ENCODE measurements at places on chromosomes 2 and 18. TPM values are rescaled to one million over a fixed set of nuclear protein-coding genes. Genes with fewer than 3 reads are reported as not detected.

Gene GPR45
- not detected for total RNA-seq

Gene IL36G
- not detected for total RNA-seq

Gene ITM2C
- total RNA-seq = 2.7 TPM

DNA sequence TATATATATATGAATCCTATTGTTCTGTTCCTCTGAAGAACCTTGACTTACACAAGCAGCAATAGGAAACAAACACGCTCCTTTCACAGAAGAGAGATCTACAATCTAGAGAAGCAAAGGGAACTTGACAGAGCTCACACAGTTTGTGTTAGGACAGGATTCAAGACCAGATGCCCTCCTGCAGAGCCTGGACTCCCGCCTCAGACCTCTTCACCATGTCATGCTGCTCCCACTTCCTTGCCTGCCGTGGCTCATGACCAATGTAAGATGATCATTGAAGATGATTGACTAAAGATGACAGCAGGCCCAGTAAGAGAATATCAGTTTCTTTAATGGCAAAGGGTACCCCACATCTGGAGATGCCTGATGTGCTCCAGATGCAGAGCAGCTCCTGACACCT lies 111.2 kb upstream of the AGAP1 start:
- DNase-seq = no peak
- H3K36me3 ChIP-seq = no peaks in the 10 kb centered on the region
- H3K4me3 ChIP-seq = no peak overlapping the region
- H3K4me1 ChIP-seq = peaks cover 6% of the 10 kb centered on the region
- H3K27me3 ChIP-seq = peaks cover 31% of the 10 kb centered on the region

GRCh38 chr18:5144629-5145028 lies 52.4 kb downstream of the AKAIN1 start:
- DNase-seq = no peak
- H3K4me1 ChIP-seq = no peaks in the 10 kb centered on the region
- no peaks in the 10 kb centered on the region for H3K36me3 ChIP-seq
- no peaks in the 10 kb centered on the region for H3K27me3 ChIP-seq
- H3K4me3 ChIP-seq = no peak overlapping the region

- no peaks in the 10 kb centered on the region for H3K27me3 ChIP-seq
- H3K4me3 ChIP-seq = no peak overlapping the region
- H3K4me1 ChIP-seq = peaks cover 26% of the 10 kb centered on the region
- peak overlapping the region; percentile 63 for H3K27ac ChIP-seq
Observed at GRCh38 chr2:233049194-233049761, 10.9 kb upstream of the INPP5D start.

DNA sequence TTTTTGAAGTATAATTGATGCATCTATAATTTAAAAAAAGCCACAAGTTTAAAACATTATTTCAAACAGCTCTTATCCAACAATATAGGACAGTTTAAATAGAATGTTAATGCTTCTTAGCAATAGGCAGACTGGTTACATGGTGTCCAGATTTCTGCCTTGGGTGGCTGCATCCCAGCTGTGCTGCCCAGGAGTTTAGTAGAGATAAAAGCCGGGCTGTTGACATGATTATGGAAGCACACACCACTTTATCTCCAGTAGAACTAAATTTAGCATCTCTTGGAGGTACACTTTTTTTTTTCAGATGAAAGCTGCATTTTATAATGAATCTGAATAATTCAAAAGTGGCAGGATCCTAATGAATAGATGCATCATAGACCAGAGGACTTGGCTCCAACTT lies 309.7 kb downstream of the PLCL1 start:
- H3K4me1 ChIP-seq = no peaks in the 10 kb centered on the region
- H3K27me3 ChIP-seq = no peaks in the 10 kb centered on the region
- no peaks in the 10 kb centered on the region for H3K36me3 ChIP-seq
- H3K27ac ChIP-seq = no peak overlapping the region
- H3K4me3 ChIP-seq = no peak overlapping the region

DNA sequence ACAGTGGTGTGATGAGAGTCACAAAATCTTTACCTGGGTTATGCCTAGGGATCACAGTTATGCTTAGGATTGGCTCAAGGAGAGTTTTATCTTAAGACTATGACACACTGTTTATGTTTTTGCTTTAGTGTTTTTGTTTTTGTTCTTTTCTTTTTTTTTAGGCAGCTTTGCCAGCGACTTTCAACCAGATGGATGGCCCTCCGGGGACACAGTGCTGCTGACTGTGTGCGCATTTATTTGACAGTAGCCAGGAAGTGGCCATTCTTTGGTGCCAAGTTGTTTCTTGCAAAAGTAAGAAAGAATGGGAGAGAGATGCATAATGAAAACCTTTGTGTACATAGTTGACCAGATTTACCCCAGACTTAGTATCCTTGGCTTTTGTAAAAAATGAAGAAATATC lies 15.1 kb upstream of the DYNC2LI1 start:
- H3K27ac ChIP-seq = no peak overlapping the region
- no peak for DNase-seq
- H3K27me3 ChIP-seq = peaks cover 9% of the 10 kb centered on the region
- no peaks in the 10 kb centered on the region for H3K4me1 ChIP-seq

DNA sequence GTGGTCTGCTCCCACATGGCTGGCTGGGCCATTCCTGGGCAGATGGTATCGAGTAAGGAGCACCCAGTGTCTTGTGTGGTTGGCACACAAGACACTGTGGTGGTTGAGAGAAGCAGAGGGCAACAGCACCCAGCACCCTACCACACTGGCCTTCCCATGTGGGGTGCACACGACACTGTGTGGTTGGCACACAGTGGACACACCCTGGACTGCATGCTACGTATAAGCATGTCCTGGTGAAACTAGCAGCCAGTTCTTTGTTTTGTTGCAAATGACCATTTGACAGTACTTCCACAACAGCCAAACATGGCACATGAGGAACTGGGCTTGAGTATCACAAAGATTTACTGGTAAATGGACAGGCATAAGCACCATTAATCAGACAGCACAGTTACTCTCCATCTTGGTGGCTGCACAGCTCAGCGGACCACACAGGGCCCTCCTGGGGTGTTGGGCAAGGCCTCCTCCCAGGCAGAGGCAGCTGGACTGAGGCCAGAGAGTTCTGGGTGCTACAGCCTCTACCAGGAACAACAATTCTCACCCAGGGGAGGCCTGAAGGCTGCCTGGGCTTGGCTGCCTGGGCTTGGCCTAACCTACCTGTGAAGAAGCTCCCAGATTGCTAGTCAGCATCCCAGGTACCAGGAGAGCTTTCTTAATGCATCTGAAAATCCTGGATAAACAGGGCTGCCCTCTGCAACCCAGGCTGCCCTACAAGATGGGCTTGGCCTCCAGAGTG lies 59.3 kb upstream of the ALPP start:
- no peak overlapping the region for H3K4me3 ChIP-seq
- no peaks in the 10 kb centered on the region for H3K36me3 ChIP-seq
- no peak for DNase-seq
- no peaks in the 10 kb centered on the region for H3K27me3 ChIP-seq
- peak overlapping the region; percentile 100 for H3K27ac ChIP-seq

DNA sequence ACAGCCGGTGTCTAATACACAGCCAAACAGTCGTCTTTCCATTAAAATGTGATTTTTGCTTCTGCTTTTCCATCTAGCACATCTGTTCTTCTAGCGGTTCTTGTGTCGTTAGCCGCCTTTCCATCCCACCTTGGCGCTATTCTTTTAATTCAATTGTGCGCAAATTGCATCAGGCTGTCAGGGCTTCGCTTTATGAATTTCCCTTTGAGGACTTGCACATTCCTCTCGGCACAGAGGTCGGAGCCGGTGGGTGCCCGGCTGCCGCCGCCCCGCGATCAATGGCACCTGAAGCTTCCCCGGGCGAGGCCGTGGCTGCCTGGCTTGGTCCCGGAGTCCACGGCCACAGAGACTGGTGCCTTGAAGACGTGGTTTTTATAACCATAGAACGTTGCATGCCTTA lies 33.9 kb upstream of the TSPYL6 start:
- H3K4me3 ChIP-seq = no peak overlapping the region
- no peak for DNase-seq
- no peak overlapping the region for H3K27ac ChIP-seq

DNA sequence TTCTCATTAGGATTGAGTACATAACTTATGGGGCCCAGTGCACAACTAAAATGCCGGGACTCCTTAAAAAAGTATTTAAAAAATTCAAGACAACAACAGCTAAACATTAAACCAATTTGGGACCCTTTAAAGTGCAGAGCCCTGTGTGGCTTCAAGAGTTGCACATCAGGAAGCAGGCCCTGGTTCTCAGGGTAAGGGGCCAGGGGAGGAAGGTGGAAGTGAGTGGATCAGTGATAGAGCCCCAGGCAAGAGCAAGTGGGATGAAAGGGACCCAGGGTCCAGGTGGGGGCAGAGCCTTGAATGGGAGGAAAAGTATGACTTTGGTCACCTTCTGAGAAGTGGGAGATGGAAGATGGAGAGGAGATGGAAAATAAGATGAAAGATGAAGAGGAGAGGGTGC lies 2.3 kb upstream of the FHOD3 start:
- no peaks in the 10 kb centered on the region for H3K36me3 ChIP-seq
- H3K27ac ChIP-seq = no peak overlapping the region
- H3K27me3 ChIP-seq = peaks cover 16% of the 10 kb centered on the region
- no peak for DNase-seq

- no peak for DNase-seq
- no peak overlapping the region for H3K4me3 ChIP-seq
- H3K4me1 ChIP-seq = no peaks in the 10 kb centered on the region
- no peak overlapping the region for H3K27ac ChIP-seq
Observed at GRCh38 chr18:53952700-53953099, 271.8 kb downstream of the MBD2 start.

DNA sequence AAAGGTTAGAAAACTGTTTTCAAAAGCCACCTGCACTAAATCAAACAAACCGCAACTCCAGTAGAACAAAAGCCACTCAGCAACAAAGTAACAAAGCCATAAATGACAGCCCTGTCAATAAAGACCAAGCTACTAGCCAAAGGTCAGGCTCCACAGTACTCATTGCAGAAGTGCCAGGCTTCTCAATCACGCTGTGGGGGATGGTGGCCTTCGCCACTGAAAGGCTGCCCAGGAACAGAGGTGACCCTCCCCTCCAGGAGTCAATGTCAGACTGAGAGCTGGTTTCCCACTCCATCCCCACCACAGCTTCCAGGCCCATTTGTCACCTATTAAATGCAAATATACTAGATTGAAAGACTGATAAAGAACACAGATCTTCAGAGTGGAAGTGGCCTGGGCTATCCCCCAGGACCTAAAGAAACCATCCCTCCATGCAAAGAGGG lies 5.9 kb downstream of the ATP8B1 start:
- H3K4me1 ChIP-seq = no peaks in the 10 kb centered on the region
- H3K27ac ChIP-seq = no peak overlapping the region

DNA sequence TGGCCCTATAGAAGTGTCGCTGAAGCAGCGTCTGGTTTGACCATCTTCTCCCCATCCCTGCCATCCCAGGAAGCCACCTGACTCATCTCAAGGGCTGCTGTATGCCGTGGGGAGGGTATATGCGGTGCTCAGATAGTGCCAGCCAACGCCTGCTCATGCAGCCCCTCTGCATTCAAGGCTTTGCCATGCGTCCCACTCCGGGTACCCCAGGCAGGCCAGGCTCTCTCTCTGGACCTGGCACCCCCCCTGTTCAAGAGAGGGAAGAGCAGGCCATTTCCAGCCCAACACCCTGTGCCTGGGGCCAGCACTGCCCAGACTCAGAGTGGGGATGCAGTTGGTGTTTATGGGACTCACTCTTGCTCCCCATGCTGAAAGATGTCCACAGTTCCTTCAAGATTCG lies 130.0 kb downstream of the GLI2 start:
- no peak for DNase-seq
- H3K27ac ChIP-seq = no peak overlapping the region
- H3K27me3 ChIP-seq = peaks cover 25% of the 10 kb centered on the region
- H3K36me3 ChIP-seq = no peaks in the 10 kb centered on the region
- H3K4me3 ChIP-seq = no peak overlapping the region
- H3K4me1 ChIP-seq = no peaks in the 10 kb centered on the region

DNA sequence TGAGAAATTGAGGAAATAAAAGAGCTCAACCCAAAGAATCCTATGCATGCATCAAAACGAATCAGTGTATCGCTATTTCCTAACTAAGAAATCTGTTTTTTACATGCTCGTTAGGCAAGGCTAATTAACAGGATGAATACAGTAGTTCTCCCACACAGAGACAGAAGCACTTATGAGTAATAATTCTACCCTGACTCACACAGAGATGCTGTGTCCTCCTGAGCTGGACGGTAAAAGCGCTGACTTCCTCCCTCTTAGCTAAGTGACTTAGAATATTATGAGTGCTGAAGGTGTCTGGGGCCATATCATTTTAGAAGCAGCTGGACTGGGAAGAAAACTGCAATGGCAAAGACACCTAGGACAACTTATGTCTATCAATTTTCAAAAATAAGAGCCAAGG lies 18.5 kb downstream of the PLEKHM3 start:
- DNase-seq = no peak
- H3K27ac ChIP-seq = no peak overlapping the region
- H3K4me3 ChIP-seq = no peak overlapping the region
- no peaks in the 10 kb centered on the region for H3K27me3 ChIP-seq
- no peaks in the 10 kb centered on the region for H3K36me3 ChIP-seq

GRCh38 chr2:177010861-177011260 lies 201.7 kb upstream of the HNRNPA3 start:
- DNase-seq = no peak
- peaks cover 8% of the 10 kb centered on the region for H3K27me3 ChIP-seq
- no peak overlapping the region for H3K27ac ChIP-seq
- no peak overlapping the region for H3K4me3 ChIP-seq
- H3K4me1 ChIP-seq = peaks cover 3% of the 10 kb centered on the region

Measured in natural killer cell treated with Interleukin-12 subunit alpha and Interleukin-12 subunit beta and Interleukin-15 and Interleukin-18, amount 100 ng/mL, for 72 hours (primary cell).